ENCODE measurements at places on chromosomes 16 and 17.

DNA sequence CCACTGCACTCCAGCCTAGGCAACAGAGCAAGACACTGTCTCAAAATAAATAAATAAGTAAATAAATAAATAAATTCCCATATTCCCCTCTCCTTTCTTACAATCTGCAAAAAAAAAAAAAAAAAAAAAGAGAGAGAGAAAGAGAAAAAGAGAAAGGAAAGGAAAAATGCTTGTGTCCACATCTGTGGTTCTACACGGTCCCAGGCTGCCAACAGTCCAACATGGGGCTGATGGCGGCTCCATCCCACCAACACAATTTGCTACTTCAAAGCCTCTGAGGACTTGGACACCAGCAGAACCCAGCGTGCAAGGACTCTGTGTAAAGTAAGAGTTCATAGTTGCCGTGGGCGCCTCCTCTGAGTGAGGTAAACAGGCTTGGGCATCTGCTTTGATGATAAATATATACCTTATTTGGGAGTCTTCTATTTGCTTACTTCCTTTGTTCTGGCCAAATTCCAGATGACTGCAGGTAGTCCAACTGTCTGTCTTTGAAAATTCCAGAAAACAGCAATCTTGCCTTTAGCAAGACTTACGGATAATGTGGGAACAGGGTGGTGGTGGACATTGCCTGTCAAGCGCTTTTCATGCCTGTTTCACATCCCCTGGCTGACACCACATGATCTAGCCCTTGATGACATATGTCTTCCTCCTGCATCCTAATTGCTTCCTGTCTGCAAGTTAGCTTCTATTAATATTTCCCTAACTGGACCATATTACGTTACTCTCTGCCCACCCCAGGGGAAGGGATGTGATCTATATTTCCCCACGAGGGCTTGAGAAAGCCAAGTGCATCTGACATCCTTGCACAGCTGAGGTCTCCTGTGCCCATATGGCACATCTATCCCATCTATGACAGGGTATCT, 10.1 kb downstream of the LITAF start:
- DNase-seq, result no peak

- DNase-seq, result no peak
These were observed 56.1 kb upstream of the ZC3H18 start for GRCh38 chr16:88514070-88514469.

GRCh38 chr16:27334838-27335237, 21.1 kb downstream of the IL4R start:
- no peak for DNase-seq

GRCh38 chr16:75745823-75746222, 19.5 kb upstream of the CPHXL start:
- no peak for DNase-seq

- no peak for DNase-seq
These were observed 10.6 kb downstream of the CHMP1A start for GRCh38 chr16:89646906-89647305.

Measured in activated T-helper 1 cell treated with Interleukin-2 at 50 U/mL for 16 hours (primary cell).